Amygdala (tissue), 56 donors: ENCODE measurements at places on chromosomes 16 and 17.
A peak's percentile ranks its signal among the peaks of the same experiment; 100 is the strongest.

- no peak for DNase-seq
These were observed 21.1 kb upstream of the RPH3AL start for GRCh38 chr17:373613-374230.

DNA sequence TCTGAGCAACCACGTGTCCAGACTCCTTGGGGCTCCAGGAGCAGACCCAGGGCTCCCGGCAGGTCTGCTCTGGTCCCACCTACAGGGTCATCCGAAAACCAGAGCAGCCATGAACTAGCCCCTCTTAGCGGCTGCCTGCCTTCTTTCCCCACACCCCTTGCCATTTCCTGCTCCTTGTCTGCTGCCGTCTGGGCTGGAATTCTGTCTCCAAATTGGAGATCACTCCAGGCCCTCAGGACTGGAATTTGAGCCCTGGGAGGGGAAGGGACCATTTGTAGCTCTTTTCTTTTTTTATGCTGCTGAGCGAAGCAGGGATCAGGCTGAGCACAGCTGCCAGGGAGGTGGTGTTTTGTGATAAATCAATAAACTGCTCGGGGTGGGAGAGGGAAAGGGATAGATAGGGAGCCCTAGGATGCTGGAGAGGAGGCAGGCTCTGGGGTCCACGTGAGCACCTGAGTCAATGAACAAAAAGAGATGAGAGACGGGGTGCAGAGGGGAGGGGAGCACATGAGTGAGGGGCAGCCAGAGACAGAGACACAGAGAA, 257.5 kb downstream of the ENGASE start:
- DNase-seq, result no peak

DNA sequence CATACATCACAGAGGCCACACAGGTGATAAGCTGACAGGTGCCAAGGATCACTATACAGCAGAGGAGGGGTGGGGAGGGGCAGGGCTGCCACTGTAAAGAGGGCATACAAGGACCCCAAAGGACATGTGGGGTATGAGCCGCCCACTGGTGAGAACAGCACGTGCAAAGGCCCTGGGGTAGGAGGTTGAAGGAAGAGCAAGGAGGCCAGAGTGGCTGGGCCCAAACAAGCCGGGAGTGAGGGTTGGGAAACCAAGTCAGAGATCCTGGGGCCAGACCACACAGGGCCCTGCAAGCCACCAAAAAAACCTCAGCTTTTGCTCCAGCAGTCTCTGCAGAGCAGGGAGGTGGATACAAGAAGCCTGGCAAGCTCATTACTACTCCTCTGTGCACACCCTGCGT, 6.5 kb downstream of the NATD1 start:
- DNase-seq, result no peak

DNA sequence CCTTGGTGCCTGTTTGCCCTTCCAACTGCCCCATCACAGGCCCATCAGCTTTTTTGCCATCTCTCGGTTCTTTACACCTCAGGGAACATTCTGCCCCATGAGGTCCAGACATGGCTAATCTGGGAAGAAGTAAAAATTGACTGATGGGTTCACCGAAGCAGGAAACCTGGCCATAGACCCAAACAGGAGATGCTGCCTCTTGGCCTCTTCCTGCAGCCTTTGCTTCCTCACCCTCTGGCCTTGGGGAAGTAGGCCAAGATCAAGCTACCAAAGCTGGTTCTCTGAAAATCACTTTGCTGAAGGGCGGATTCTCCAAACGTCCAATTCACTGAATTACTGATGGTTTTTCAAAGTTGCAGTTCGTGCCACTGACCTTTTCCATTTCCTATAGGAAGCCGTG, 56.1 kb downstream of the ARSG start:
- DNase-seq, result no peak

- peak; percentile 65 for DNase-seq
These were observed 20.9 kb upstream of the MPRIP start for GRCh38 chr17:17021194-17021863.

DNA sequence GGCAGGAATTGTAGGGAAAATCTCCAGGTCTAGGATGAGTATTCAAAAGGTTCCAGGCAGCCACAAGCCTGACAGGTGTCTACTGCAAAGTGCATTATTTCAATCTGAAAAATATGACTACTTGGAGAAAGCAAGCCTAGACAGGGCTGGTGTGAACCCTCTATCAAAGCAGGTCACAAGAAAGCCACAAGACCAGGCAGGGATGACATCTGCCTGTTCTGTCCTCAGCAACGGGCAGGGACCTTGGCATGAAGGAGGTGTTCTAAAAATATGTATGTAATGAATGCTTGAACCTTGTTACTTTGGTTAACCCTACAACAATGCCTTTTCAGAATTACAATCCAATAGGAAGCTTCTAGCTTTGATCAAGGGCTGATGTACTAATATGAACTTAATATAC, 1.2 kb upstream of the COX6A2 start:
- DNase-seq, result no peak

- DNase-seq, result no peak
These were observed 6.4 kb downstream of the G6PC3 start for GRCh38 chr17:44076716-44077594.
